ENCODE measurements at places on chromosomes 11 and 22. TPM values are rescaled to one million over a fixed set of nuclear protein-coding genes. Genes with fewer than 3 reads are reported as not detected.

Gene CYB5R2
- 11.2 TPM for total RNA-seq

Gene CRYBB2
- total RNA-seq: not detected

Gene RIMBP3B
- total RNA-seq: 0.09 TPM

Gene CYTH4
- total RNA-seq: 0.72 TPM

Gene MRGPRF
- 41.8 TPM for total RNA-seq

Gene DDX25
- under 0.01 TPM for total RNA-seq

Gene CNGA4
- total RNA-seq: not detected

Gene LRP4
- total RNA-seq: 4.7 TPM

Gene RAG1
- 1.1 TPM for total RNA-seq

Gene ZP1
- total RNA-seq: not detected

Gene UBQLNL
- total RNA-seq: 0.36 TPM

Gene C11orf68
- 44.8 TPM for total RNA-seq

All from fibroblast of the aortic adventitia (primary cell).